Activated CD8-positive, alpha-beta T cell treated with anti-CD3 and anti-CD28 coated beads, Interleukin-2, amount 10 ng/mL, durations not matched to agents 7 days and 5 days (primary cell): ENCODE measurements at places on chromosomes 3 and 15. TPM values are rescaled to one million over a fixed set of nuclear protein-coding genes. Genes with fewer than 3 reads are reported as not detected.

GHSR gene
- not detected for total RNA-seq

ZIC1 gene
- total RNA-seq, result not detected

GRCh38 chr3:61464518-61465140, 96.7 kb upstream of the PTPRG start:
- no peaks in the 10 kb centered on the region for H3K4me1 ChIP-seq
- no peaks in the 10 kb centered on the region for H3K27me3 ChIP-seq
- no peak overlapping the region for H3K4me3 ChIP-seq
- no peaks in the 10 kb centered on the region for H3K36me3 ChIP-seq

ZCWPW2 gene
- total RNA-seq, result 0.31 TPM

DNA sequence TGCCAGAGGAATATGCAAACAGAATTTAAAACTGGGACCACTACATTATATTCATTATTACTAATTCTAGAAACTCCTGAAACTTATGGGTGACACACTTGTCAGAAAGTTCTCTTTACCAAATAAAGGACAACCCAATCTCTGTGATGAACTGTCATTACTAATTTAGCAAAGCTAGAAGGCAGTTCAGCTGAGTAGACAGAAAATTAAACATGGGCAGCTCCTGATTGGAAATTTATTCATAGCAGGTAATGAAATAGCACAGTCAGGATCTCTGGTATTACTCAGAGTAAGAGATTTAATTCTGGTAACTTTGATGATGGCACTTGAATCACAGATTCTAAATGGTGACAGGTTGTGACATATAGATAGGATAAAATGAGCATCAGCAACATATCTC, 123.0 kb downstream of the GBE1 start:
- H3K4me1 ChIP-seq, result no peaks in the 10 kb centered on the region
- H3K27me3 ChIP-seq, result no peaks in the 10 kb centered on the region
- H3K4me3 ChIP-seq, result no peak overlapping the region
- peaks cover 7% of the 10 kb centered on the region for H3K36me3 ChIP-seq

STOML1 gene
- 10.9 TPM for total RNA-seq

DLEC1 gene
- 0.60 TPM for total RNA-seq

DNA sequence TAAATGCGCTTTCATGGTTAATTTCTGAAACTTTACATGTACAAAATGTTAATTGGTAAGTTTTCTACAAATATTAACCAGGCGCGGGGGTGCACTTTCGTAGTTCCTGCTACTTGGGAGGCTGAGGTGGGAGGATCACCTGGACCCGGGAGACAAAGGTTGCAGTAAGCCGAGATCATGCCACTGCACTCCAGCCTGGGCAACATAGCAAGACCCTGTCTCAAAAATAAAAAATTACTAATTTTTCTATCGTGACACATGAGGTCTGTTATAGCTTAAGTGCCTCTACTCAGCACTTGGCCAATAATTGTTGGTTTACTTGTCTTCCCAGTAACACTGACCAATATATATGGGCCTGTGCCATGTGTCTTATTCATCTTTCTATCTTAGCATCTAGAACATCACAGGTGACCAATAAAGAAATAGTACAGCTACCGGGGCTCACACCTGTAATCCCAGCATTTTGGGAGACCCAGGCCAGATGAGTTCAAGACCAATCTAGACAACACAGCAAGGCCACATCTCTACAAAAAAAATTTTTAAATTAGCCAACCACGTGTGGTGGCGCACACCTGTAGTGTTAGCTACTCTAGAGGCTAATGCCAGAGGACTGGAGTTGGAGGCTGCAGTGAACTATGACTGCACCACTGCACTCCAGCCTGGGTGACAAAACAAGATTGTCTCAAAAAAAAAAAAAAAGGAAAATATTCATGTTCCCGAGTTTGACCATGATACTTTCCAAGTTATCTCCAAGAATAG, 6.1 kb downstream of the MSL2 start:
- peak overlapping the region; percentile 92 for H3K4me3 ChIP-seq
- DNase-seq, result no peak
- peaks cover 57% of the 10 kb centered on the region for H3K36me3 ChIP-seq
- no peak overlapping the region for H3K27ac ChIP-seq
- H3K27me3 ChIP-seq, result no peaks in the 10 kb centered on the region

FBXO40 gene
- total RNA-seq, result not detected

DNA sequence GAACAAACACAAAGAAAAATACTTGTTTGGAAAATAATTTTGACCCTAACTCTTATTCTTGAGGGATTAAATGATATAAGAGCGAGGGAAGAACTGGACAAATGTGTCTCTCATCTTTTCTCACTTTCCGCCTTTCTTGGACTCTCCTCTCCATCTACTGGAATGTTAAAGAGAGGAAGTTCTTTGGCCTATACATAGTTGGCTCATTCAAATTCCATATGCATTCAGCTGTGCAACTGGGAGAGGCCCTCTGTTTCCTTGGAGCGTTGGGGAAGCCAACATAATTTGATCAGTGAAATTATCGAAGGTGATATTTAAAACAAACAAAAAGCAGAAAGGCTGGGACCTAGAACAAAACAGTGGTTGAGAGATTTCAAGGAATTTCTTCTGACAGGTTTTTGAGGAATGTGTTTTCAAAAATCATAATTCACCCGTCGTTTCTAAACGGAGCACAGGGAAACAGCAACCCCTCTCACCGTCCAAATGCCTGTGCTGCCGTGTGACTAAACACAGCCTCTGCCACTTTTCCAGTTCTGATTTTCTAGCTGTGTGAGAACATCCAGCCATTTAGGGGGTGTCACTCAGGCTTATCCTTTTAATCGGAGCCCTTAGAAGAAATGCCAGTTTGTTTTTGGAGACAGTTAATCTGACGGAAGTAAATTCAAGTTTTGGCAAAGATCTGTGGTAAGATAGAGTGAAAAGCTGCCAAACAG, 489.9 kb downstream of the SOX2 start:
- H3K36me3 ChIP-seq, result no peaks in the 10 kb centered on the region
- H3K27ac ChIP-seq, result no peak overlapping the region
- H3K4me1 ChIP-seq, result no peaks in the 10 kb centered on the region
- no peak overlapping the region for H3K4me3 ChIP-seq
- no peaks in the 10 kb centered on the region for H3K27me3 ChIP-seq

DNA sequence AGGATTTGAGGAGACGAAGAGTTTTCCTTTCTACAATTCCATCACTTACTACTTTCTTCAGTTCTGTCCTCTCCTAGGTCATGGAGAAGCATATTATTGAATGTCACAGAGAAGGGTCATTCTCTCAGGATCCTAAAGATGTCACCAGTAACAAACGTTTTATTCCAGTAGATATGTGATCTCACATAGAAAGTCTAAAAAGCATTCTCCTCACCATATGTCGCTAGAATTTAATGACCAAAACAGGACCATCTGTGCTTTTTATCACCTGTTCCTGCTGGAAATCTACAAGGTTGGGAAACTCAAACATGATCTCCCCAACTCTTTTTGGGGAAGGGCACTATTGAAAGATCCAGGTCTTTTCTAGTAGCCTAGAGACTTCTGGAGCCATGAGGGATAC, 24.0 kb upstream of the FRMD5 start:
- no peaks in the 10 kb centered on the region for H3K36me3 ChIP-seq
- H3K27ac ChIP-seq, result no peak overlapping the region
- H3K4me1 ChIP-seq, result no peaks in the 10 kb centered on the region
- no peak for DNase-seq
- no peak overlapping the region for H3K4me3 ChIP-seq

DNA sequence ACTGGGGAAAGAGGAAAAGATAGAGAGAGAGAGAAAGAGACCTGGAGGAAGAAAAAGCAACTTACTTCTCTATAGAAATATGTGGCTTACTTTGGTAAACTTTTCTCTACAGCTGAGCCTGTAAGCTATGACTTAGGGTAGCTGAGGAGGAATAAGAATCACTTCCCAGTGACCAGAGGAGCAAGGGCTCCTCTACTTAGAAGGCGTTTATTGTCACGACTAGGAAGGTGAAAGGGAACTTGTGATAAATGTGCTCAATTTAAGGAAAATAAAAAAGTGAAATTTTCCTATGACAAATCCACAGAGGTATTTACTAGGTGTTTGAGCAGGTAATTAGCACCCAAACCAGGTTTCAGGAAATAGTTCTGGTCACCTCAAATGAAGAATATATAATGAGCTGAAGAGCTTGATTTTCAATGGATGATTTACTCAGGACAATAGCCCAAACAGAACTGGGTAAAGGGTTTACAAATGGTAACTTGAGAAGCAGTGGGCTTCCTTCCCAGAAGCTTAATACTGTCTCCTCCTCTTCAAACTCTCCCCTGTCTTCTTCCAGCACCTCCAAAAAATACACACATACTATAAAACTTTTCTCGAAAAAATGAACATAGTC, 46.1 kb downstream of the SOX2 start:
- no peak overlapping the region for H3K27ac ChIP-seq
- no peaks in the 10 kb centered on the region for H3K36me3 ChIP-seq
- no peak for DNase-seq
- H3K27me3 ChIP-seq, result peaks cover 5% of the 10 kb centered on the region
- H3K4me3 ChIP-seq, result no peak overlapping the region

DNA sequence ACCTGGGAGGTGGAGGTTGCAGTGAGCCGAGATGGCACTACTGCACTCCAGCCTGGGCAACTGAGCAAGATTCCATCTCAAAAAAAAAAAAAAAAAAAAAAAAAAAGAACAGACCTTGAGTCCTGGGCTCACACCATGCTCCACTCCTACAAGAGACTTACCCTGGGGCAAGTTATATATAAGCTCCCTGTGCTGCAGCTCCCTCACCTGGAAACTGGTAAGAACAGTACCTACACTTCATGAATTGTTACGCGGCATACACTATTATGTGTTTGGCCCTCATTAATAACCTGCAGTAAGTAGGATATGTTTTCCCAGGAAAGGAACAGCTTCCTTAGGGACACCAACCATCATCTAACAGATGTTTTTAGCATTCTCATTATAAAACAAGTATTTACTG, 119.6 kb downstream of the FMN1 start:
- H3K36me3 ChIP-seq, result no peaks in the 10 kb centered on the region
- DNase-seq, result no peak
- H3K27ac ChIP-seq, result no peak overlapping the region

POU1F1 gene
- not detected for total RNA-seq

DNA sequence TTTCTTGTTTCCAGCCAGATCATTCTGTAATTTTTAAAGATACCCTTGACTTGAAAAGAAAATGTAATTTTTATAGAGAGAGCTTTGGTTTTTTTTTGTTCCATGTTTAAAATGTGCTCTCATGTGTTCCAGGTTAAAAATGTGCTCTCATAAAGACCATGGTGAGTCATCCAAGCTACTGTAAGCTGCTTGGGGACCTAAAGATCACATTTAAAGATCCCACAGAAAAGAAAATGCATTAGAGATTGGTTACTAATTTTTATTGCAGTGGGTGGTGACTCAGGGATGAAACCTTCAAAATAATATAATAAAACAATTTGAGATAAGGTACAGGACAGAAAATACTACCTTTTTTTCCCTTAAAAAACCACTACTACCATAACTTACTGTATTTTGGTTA, 11.0 kb downstream of the TCF12 start:
- peaks cover 27% of the 10 kb centered on the region for H3K4me1 ChIP-seq
- DNase-seq, result no peak
- H3K27me3 ChIP-seq, result no peaks in the 10 kb centered on the region
- no peak overlapping the region for H3K4me3 ChIP-seq
- H3K36me3 ChIP-seq, result peaks cover 51% of the 10 kb centered on the region
- no peak overlapping the region for H3K27ac ChIP-seq

STT3B gene
- 137 TPM for total RNA-seq

- no peak overlapping the region for H3K4me3 ChIP-seq
- H3K27me3 ChIP-seq, result no peaks in the 10 kb centered on the region
- H3K36me3 ChIP-seq, result peaks cover 56% of the 10 kb centered on the region
- no peak overlapping the region for H3K27ac ChIP-seq
- peaks cover 59% of the 10 kb centered on the region for H3K4me1 ChIP-seq
- DNase-seq, result no peak
Observed at GRCh38 chr15:78880242-78880533, 7.5 kb downstream of the MORF4L1 start.

- H3K4me3 ChIP-seq, result no peak overlapping the region
- no peaks in the 10 kb centered on the region for H3K36me3 ChIP-seq
- H3K27me3 ChIP-seq, result peaks cover 14% of the 10 kb centered on the region
- H3K4me1 ChIP-seq, result no peaks in the 10 kb centered on the region
- H3K27ac ChIP-seq, result no peak overlapping the region
- no peak for DNase-seq
Observed at GRCh38 chr3:187336322-187336721, 31.9 kb upstream of the RTP4 start.

- no peak overlapping the region for H3K4me3 ChIP-seq
- H3K4me1 ChIP-seq, result peaks cover 64% of the 10 kb centered on the region
- no peak overlapping the region for H3K27ac ChIP-seq
- peaks cover 55% of the 10 kb centered on the region for H3K36me3 ChIP-seq
Observed at GRCh38 chr3:33093847-33094246, 3.1 kb downstream of the GLB1 start.

DNA sequence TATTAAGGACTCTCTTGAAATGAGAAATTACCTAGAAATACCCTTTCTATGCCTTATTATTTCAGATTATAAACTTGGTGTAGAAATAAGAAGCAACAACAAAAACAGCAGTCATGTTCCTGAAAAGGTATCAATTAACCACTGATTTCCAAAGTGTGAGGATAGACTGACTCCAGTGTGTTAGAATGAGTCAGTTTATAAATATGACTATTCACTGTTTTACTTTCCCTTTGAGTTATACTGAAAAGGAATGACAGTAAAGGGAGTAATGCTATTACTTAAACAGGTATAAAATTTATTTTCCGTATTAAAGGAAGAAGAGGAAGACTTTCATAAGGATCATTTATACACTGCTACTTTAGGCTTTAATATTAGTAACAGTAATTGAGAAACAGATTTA, 12.9 kb downstream of the GMNC start:
- H3K27ac ChIP-seq, result no peak overlapping the region
- no peaks in the 10 kb centered on the region for H3K4me1 ChIP-seq
- H3K27me3 ChIP-seq, result no peaks in the 10 kb centered on the region
- no peaks in the 10 kb centered on the region for H3K36me3 ChIP-seq
- DNase-seq, result no peak
- no peak overlapping the region for H3K4me3 ChIP-seq

- H3K4me3 ChIP-seq, result peak overlapping the region; percentile 66
- peak overlapping the region; percentile 86 for H3K27ac ChIP-seq
- H3K27me3 ChIP-seq, result no peaks in the 10 kb centered on the region
- H3K4me1 ChIP-seq, result peaks cover 93% of the 10 kb centered on the region
- peak; percentile 70 for DNase-seq
- peaks cover 75% of the 10 kb centered on the region for H3K36me3 ChIP-seq
Observed at GRCh38 chr3:45109771-45110508, 36.2 kb downstream of the CDCP1 start.

CYP19A1 gene
- total RNA-seq, result not detected

GRCh38 chr3:149291178-149291577, 42.3 kb downstream of the TM4SF18 start:
- no peak overlapping the region for H3K4me3 ChIP-seq
- DNase-seq, result peak; percentile 27
- H3K27me3 ChIP-seq, result peaks cover 2% of the 10 kb centered on the region
- no peaks in the 10 kb centered on the region for H3K4me1 ChIP-seq
- H3K27ac ChIP-seq, result no peak overlapping the region

GRCh38 chr3:116669576-116669975, 40.0 kb upstream of the TUSC7 start:
- H3K36me3 ChIP-seq, result no peaks in the 10 kb centered on the region
- no peak overlapping the region for H3K27ac ChIP-seq
- H3K4me3 ChIP-seq, result no peak overlapping the region
- no peaks in the 10 kb centered on the region for H3K4me1 ChIP-seq
- DNase-seq, result no peak
